ENCODE measurements at places on chromosomes 1 and 21. TPM values are rescaled to one million over a fixed set of nuclear protein-coding genes. Genes with fewer than 3 reads are reported as not detected.

CHI3L2 gene
- 5.1 TPM for total RNA-seq

DNA sequence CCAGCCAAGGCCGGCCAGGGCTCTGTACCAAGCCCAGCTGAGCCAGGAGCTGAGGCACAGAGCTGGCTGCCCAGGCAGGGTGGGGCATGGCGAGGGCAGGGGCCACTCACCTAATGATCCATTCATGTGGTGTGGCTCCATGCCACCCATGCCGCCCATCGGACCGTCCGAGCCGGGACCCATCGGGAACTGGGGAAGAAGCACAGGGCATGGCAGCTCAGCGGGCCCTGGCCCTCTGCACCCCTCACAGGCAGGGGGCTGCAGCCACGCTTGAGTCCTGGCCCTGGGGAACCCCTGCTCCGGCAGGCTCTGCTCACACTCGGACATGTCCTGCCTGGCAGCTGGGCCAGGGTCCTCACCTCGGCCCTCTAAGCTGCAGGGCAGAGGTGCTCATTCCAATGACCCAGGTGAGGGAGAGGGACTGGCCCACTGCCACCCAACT is 28.7 kb downstream of the MRPL37 start:
- DNase-seq, result no peak

- no peak for DNase-seq
Measured at GRCh38 chr1:97833881-97834280, 87.0 kb downstream of the DPYD start.

NPPA gene
- total RNA-seq, result not detected

GRCh38 chr21:46191257-46191685 is 7.0 kb upstream of the SPATC1L start:
- no peak for DNase-seq

POLR3GL gene
- 21.9 TPM for total RNA-seq

FCGR2B gene
- total RNA-seq, result 0.25 TPM

All from activated naive CD8-positive, alpha-beta T cell treated with anti-CD3 and anti-CD28 coated beads for 36 hours (primary cell).